ENCODE measurements at places on chromosomes 16 and 17.

DNA sequence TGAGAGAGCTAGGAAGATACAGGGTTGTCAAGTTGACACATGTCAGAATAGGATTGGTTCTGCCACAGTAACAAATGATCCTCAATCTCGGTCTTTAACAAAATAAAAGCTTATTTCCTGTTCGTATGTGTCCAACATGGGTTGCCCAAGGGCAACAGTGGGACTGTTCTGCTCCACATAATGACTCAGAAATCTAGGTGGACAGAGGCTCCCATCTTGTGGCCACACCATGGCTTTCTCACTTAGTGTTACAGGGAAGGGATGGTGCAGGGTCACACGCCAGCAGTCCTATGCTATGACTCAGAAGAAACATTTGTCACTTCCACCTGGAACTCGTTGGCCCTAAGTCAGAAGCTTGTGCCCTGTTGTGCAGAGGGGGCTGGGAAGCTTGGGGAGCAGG, 364.9 kb downstream of the SNX29 start:
- no peak for DNase-seq

DNA sequence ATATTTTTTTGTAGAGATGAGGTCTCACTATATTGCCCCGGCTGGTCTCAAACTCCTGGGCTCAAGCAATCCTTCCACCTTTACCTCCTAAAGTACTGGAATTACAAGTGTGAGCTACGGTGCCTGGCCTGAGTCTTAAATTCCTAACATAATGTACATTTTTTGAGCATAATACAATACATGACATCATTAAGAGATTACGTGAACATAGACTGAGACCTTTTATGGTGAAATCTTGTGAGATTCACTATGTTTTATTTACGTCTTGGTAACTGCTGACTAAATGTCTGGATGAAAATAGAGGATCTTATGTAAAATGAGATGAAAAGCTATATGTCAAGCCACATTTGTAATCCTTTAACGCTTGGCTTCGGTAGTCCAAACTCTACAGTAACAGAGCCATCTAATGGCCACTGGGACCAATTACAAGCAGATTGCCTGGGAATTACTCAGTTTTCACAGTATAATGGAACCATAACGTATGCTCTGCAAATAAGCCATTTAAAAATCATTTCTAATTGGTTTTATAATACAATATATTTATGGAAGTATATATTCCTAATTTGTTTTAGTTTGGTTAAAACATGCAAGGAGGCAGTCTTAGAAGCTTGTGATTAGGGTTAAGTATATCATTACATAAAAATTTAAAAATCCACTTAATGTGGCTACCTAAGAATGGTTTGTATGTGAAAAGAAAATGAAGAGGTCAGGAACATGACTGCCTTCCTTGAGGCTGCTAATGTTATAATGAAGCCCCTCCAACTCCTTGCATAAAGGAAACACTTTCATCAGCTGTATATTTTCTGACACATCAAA, 8.1 kb upstream of the EFCAB13 start:
- no peak for DNase-seq

- no peak for DNase-seq
These were observed 1.2 kb upstream of the KRTAP3-3 start for GRCh38 chr17:40995116-40995515.

DNA sequence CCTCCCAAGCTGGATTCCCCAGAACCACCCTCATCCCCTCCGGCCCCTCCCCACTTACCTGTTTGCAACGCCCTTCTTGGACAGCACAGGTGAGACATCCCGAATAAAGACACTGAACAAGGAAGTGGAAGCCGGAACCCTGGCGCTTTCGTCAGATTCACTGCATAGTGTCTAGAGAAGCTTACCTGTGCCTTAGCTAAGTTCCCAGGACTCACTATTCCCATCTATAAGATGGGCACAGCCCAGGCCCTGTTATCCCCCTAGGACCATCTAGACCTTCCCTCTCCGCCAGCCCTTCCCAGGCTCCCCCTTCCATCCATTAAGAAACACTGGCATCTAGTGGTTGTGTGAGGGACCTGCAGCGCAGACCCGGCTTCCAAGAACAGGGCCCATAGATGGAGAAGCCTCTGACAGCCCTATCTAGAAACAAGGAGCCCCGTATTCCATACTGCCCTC, 26.9 kb upstream of the RPL38 start:
- peak; percentile 21 for DNase-seq

DNA sequence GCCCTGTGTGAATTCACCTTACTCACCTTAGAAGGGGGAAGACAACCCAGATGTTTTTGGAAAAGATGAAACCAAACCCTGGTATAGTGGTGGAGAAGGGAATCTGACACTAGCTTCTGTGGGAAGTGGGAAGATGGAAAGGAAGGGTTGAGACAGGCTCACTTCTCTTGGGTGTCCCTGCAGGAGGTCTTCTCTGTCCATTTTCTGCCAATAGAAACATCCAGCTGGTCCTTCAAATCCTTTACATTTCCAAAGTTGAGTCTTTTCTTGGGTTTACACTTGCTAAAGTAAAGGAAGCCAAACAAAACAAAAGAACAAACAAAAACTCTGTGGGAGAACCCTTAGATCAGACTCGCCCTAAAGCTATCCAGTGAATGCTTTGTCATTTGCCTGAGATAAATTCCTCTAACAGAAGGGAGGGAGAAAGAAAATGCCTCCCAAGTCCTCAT, 10.2 kb downstream of the HOXB1 start:
- no peak for DNase-seq

DNA sequence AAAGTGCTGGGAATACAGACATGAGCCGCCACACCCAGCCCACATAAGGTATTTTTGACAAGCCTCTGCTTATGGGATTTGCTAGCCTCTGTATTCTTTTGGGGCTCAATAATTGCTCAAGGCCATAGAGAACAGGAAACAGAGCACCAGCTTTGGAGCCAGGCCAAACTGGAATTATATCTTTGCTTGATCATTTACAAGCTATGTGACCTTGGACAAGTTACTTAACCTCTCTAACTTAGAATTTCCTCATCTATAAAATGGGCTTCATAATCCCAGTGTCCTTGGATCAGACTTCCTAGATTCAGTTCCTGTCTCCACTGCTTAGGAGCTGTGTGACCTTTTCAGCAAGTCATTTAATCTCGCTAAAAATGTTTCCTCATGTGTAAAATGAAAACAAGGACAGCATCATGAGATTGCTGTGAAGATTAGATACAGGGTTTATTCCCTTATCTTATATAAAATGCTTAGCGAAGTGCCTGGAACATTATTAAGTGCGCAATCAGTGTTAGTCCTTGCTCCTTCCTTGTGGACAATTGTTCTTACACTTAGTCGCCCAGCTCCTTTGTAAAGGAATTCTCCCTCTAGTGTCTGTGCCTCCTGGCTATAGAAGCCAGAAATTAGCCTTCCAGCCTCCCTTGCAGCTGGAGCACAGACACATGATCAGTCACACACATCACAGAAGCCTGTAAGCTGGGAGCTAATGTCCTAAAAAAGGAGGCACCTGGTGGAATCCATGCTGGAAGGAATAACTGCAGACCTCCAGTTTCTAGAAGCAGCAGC, 16.6 kb downstream of the KRT9 start:
- DNase-seq, result no peak

GRCh38 chr17:81059026-81059425, 24.1 kb downstream of the BAIAP2 start:
- no peak for DNase-seq

DNA sequence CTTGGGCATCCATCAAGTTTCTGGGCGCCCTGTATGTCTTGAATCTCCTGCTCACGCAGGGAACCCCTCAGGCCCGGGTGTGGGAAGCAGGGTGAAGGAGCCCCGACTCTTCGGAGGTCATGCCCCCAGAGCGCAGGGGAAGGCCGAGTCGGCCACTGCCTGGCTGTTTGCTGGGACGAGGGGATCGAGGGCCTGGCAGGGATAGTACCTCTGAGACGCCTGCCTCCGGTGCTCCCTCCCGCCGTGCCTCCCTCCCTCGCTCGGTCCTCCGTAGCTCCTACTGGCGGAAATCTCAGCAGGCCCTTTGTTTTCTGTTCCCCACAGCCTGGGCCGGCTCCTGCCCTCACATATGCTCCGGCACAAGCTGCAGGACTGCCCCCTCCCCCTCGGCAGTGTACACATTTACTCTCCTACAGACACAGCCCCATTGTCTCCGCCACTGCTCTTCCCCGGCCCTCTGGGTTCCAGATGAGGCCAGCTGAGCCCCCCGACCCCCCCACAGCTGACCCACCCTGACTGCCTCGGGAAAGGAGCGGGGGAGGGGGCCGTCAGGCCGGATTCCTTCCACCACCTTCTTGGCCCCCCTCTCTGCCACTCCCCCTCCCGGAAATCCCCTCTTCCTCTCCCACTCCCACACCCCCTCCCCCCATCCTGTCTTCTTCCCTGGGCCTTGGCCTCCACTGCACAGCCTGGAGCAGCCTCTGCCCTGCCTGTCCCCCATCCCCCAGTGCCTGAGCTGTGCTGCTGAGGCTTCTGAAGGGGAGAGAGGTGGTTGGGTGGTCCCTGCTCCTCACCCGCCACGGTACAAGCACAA, 1.4 kb downstream of the TRAF4 start:
- DNase-seq, result no peak

GRCh38 chr16:4601036-4601863, 13.4 kb downstream of the UBALD1 start:
- DNase-seq, result no peak

DNA sequence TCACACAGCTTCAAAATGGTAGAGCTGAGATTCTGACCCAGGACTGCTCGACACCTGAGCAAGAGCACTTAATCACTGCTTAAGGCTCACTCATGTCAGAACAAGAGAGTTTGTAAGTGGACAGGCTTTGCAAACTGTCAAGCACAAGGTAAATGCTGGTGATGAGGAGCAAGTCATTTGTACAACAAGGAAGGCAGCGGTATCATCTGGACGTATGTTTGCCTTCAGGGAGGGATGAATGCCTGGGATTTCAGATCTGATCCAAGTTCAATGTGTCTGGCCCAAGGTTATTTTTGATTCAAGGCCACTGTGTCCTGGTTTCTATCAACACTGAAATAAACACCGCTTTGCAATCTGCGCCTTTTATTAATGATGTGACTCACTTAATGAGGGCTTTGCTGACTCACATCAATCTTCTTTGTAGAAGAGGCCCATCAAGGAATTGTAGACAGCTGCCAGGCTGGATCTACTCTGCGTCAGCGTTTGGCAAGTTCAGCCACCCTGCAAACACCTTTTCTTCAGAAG, 174.4 kb upstream of the HS3ST3A1 start:
- DNase-seq, result no peak

- no peak for DNase-seq
These were observed 251.3 kb downstream of the NTN1 start for GRCh38 chr17:9272501-9273200.

DNA sequence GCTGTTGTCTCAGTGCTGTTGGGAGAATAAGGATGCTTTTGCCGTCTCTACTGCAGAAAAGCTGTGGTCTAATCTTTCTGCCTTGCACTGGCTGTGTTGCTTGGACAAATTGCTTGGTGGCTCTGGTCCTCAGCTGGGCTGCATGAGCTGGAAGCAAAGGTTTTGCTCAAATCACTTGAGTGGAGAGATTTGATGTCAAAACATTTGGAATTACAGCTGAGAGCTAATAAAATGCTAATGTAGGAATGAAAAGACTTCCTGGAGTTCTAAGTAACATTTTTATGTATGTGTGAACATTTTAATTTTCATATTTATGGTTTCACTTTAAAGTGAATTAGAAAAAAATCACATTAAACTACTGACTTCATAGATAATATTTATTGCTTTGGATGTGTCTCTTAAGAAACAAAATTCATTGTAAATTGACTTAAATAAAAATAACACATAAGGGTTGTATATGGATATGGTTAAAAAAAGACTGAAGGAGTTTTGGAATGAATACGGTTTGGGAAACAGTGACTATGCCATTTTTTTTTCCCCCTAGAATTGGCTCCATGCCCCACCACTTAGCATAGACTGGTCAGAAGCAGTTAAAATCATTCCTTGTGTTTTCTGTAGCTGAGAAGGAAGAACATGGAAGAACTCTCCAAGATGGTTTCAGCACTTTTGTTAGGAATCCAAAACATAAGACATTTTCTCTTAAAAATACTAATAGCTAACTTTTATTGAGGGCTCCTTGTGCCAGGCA, 39.2 kb upstream of the FAM20A start:
- DNase-seq, result no peak

GRCh38 chr16:55508941-55509931, at the start of gene LPCAT2:
TSS of gene LPCAT2 (plus strand) at chr16:55509072. CDS start at chr16:55509182, 110 bp downstream.
- no peak for DNase-seq

- no peak for DNase-seq
These were observed 10.7 kb downstream of the GFOD2 start for GRCh38 chr16:67708368-67708771.

Measured in stimulated activated CD8-positive, alpha-beta memory T cell treated with anti-CD3 and anti-CD28 coated beads, Interleukin-2, amount 100 ng/mL, for 48 hours (primary cell).